ENCODE measurements at places on chromosomes 2 and 18.

DNA sequence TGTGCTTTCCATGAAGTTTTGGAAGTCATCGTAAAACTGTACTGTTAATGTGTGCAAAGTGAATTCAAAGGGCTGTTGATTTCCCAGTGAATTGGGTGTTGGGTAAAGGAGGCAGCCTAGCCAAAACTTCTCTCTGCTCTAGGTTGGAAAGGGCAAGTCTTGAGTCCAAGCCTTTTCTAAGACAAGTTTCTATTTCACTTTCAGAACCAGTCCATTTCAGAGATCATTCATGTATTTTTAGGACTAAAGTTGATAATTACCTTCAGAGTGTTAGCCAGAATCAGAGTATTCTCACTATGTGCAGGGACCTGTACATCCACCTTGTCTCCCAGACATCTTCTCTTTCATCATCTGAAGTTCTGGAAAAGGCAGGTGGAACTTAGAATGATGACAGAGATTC, 636.1 kb upstream of the KLHL29 start:
- no peaks in the 10 kb centered on the region for H3K27me3 ChIP-seq
- H3K4me3 ChIP-seq = no peak overlapping the region
- no peaks in the 10 kb centered on the region for H3K4me1 ChIP-seq

GRCh38 chr2:169478745-169479256, 493 bp upstream of the BBS5 start:
- H3K36me3 ChIP-seq = peaks cover 15% of the 10 kb centered on the region
- peak overlapping the region; percentile 89 for H3K4me3 ChIP-seq
- H3K27ac ChIP-seq = peak overlapping the region; percentile 88
- no peaks in the 10 kb centered on the region for H3K27me3 ChIP-seq
- DNase-seq = no peak
- peaks cover 13% of the 10 kb centered on the region for H3K4me1 ChIP-seq

DNA sequence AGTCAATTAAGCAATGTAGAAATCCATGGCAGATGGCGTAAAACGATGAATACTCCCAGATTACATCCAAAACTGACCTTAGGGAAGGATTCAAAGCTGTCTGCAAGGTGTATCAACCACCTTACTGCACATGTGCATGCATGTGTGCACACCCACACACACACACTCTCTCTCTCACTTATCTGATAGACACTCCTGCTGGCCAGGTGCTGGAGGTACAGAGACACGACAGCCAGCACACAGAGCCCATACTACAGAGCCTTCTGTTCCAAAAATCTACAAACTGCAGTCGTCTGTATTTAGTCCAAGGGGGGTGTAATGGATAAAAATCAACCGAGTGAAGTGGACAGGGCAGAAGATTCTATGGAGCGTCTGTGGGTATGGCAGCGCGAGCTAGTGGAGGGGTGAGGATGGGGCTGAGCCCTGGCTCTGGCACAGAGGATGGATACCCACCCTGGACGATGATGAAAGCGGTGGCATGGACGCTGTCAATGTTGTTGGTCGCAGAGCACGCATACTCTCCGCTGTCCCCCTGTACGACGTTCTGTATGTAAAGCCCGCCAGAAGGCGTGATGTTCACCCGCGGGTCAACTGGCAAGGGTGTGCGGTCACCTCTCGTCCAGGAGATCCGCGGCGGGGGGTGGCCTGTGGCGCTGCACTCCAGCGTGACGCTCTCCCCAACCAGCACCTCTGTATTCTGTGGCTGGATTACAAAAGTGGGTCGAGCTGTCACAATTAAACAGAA, 78.4 kb downstream of the PXDN start:
- H3K4me1 ChIP-seq = no peaks in the 10 kb centered on the region
- peaks cover 71% of the 10 kb centered on the region for H3K36me3 ChIP-seq
- H3K27ac ChIP-seq = no peak overlapping the region
- DNase-seq = no peak
- H3K4me3 ChIP-seq = no peak overlapping the region
- no peaks in the 10 kb centered on the region for H3K27me3 ChIP-seq

DNA sequence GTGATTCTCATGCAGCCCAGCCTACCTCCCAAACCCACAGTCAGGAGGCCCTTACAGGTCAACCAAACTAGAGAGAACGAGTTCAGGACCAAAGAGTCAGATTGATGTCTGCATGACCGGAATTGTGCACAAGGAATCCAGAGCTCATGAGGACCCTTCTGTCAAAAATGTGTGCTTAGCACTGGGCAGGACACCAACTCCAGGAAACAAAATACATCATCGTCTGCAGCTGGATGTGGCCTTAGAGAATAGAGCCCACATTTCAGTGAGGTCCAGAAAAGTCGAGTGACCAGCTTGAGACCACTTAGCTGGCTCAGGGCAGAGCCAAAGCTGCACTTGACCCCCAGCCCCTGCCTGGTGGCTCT, 3.2 kb downstream of the TNS1 start:
- peak overlapping the region; percentile 14 for H3K4me3 ChIP-seq
- H3K4me1 ChIP-seq = peaks cover 87% of the 10 kb centered on the region
- H3K27ac ChIP-seq = peak overlapping the region; percentile 48
- DNase-seq = no peak
- H3K36me3 ChIP-seq = no peaks in the 10 kb centered on the region

GRCh38 chr2:138652378-138652777, 127.8 kb downstream of the NXPH2 start:
- no peak overlapping the region for H3K27ac ChIP-seq
- no peak overlapping the region for H3K4me3 ChIP-seq
- no peak for DNase-seq
- no peaks in the 10 kb centered on the region for H3K4me1 ChIP-seq

- H3K4me1 ChIP-seq = peaks cover 23% of the 10 kb centered on the region
- DNase-seq = no peak
- H3K4me3 ChIP-seq = no peak overlapping the region
- H3K27ac ChIP-seq = no peak overlapping the region
- no peaks in the 10 kb centered on the region for H3K36me3 ChIP-seq
Measured at GRCh38 chr2:60383401-60384143, 169.9 kb downstream of the BCL11A start.

DNA sequence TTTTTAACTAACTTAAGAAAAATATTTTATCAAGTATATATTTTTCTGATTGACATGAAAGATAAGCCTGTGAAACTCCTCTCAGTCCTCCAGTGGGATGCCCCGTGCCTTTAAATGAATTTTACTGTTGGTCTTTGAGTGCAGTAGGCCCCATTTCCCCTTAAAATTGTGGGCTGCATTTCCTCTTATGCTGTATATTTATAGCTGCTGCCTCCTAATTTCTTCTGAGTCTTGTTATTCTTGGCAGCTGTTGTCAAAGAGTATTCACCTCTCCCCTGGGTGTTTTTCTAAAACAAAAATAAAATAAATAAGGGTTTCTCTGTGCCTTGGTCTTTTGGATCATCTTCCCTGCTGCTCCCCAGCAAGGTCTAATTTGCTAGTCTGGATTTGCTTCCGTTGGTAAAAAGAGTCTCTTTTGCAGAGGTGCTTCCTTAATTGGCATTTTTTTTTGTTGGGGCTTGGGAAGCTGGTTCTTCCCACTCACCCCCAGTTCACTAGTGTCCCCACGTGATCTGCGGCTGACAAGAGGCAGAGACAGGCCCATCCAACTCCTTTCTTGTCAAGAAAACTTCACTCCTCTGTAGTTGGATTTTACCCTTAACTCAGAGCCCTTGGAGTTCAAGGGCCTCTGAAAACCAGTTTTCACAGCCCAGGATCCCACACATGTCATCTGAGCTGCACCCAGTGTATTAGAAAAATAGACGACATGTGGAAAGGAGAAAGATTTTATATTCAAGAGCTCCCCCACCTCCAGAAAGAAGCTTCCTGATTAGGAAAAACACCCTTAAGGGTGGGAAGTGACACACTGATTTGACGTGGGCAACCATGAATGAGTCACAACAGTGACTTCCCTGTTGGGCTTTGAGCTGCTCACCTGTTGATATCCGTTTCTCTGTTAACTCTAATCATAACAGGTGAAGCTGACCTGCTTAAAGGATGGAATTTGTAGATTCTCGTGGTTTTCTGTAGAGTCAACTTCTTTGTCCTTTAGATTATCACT, 431.5 kb downstream of the DCDC2C start:
- H3K27ac ChIP-seq = peak overlapping the region; percentile 87
- peaks cover 35% of the 10 kb centered on the region for H3K4me1 ChIP-seq
- H3K27me3 ChIP-seq = no peaks in the 10 kb centered on the region
- no peak overlapping the region for H3K4me3 ChIP-seq

DNA sequence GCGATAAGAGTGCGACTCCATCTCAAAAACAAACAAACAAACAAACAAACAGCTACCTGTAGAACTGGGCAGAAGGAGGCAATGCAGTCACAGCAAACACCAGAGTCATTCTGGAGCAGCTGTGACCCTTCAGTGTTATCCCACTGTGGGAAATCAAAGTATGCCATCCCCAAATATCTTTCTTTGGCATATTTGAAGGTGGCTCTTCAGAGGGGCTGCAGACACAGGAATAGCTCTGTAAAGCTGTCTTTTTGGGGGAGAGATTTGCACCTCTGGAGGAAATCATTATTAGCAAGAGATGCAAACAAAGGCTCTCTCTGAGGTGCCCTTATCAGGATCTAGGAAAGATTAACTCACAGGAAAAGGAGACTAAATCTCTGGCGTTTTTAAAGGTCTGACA, 98.5 kb upstream of the XPO1 start:
- H3K27ac ChIP-seq = no peak overlapping the region
- H3K36me3 ChIP-seq = no peaks in the 10 kb centered on the region
- H3K4me1 ChIP-seq = peaks cover 32% of the 10 kb centered on the region
- no peak overlapping the region for H3K4me3 ChIP-seq
- H3K27me3 ChIP-seq = no peaks in the 10 kb centered on the region

All from osteocyte (in vitro differentiated cells).